Sigmoid colon (tissue), 7 donors: ENCODE measurements at places on chromosomes 6 and 20. TPM values are rescaled to one million over a fixed set of nuclear protein-coding genes. Genes with fewer than 3 reads are reported as not detected.

The PAK5 gene
- not detected for polyA plus RNA-seq

DNA sequence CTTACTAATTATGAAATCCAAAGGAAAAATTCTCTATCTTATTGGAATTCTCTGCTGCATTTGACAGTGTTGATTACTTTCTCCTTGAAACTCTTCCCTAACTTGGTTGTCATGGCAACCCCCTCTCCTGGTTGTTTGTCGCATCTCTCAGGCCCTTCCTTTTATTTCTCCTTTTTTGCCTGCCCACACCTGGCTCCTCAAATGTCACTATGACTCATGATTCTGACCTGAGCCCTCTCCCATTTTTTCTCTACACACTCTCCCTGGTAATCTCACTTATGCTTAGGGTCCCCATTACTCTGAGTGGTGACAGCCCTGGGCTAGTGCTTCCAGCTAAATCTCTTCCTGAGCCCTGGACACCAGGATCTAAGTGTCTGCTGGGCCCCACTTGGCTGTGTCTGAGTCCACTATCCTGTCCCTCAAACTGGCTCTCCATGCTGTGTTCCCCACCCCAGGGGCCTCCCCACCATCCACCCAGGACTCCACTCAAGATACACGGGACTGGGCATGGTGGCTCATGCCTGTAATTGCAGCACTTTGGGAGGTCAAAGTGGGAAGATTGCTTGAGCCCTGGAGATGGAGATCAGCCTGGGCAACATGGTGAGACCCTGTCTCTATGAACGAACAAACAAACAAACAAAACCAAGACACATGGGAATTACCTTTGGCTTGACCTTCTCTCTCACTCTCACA lies 16.5 kb upstream of the NNAT start:
- no peak overlapping the region for H3K4me3 ChIP-seq
- peaks cover 15% of the 10 kb centered on the region for H3K36me3 ChIP-seq
- DNase-seq = peak; percentile 56
- no peak overlapping the region for H3K27ac ChIP-seq
- no peaks in the 10 kb centered on the region for H3K27me3 ChIP-seq

- no peak overlapping the region for H3K27ac ChIP-seq
- no peaks in the 10 kb centered on the region for H3K27me3 ChIP-seq
- DNase-seq = no peak
- no peaks in the 10 kb centered on the region for H3K36me3 ChIP-seq
- no peak overlapping the region for H3K4me3 ChIP-seq
- peaks cover 9% of the 10 kb centered on the region for H3K4me1 ChIP-seq
Measured at GRCh38 chr6:8627085-8627861, 191.9 kb upstream of the SLC35B3 start.

The SIRPD gene
- polyA plus RNA-seq = 0.90 TPM

The KIAA1755 gene
- 6.4 TPM for polyA plus RNA-seq

DNA sequence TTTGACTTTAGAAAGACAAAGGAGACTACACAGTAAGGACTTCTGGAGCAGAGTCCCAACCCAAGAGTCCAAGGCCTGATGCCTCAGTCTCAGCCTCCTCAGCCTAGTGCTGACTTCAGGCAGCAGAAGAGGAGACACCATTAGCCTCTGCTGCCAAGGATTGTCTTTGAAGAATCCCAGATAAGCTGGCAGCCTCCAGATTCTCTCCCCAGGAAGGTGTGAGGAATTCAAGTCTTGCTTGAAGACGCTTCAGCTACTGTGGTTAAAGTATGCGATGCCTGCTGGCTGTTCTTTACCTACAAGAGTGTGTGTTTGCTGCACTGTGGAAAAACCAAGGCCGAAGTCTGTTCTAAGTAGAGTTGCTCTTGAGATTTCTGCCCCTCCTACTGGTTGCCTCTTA lies 215.9 kb upstream of the TCF21 start:
- H3K36me3 ChIP-seq = no peaks in the 10 kb centered on the region
- H3K4me1 ChIP-seq = no peaks in the 10 kb centered on the region

- no peaks in the 10 kb centered on the region for H3K36me3 ChIP-seq
- no peak overlapping the region for H3K4me3 ChIP-seq
- no peaks in the 10 kb centered on the region for H3K27me3 ChIP-seq
- no peaks in the 10 kb centered on the region for H3K4me1 ChIP-seq
- H3K27ac ChIP-seq = no peak overlapping the region
Measured at GRCh38 chr20:33033381-33033780, 1.9 kb downstream of the BPIFB6 start.

- DNase-seq = peak; percentile 15
- no peaks in the 10 kb centered on the region for H3K36me3 ChIP-seq
- no peaks in the 10 kb centered on the region for H3K27me3 ChIP-seq
- H3K4me1 ChIP-seq = peaks cover 20% of the 10 kb centered on the region
Measured at GRCh38 chr6:168148231-168148849, 69.3 kb upstream of the FRMD1 start.

DNA sequence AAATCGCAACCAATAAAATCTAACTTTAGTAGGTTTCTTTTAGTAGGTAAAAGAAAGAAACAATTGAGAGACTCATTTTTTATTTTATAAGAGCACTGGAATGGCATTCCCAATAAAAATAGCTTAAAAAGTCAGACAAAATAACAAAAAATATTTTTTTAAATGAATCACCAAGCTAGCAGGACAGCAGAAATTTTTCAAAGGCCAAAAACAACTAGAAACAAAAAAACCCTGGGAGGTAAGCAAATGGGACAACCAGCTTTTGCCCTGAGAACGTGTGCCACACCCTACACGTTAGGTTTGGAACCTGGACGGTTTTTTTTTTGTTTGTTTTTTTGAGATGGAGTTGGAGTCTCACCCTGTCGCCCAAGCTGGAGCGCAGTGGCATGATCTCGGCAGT lies 19.6 kb downstream of the GPLD1 start:
- no peak for DNase-seq
- no peak overlapping the region for H3K27ac ChIP-seq
- peaks cover 18% of the 10 kb centered on the region for H3K36me3 ChIP-seq
- H3K4me3 ChIP-seq = no peak overlapping the region

The NRSN2 gene
- 16.3 TPM for polyA plus RNA-seq

DNA sequence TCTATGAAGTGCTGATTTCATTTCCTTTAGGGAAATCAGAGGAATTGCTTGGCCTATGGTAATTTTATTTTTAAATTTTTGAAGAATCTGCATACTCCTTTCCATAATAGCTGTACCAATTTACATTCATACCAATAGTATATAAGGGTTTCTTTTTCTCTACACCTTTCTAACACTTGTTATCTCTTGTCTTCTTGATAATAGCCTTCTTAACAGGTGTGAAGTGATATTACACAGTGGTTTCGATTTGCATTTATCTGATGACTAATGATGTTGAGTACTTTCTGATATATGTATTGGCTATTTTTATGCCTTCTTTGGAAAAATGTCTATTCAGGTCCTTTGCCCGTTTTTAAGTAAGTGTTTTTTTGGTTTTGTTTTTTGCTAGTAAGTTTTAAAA lies 40.8 kb downstream of the SMAP1 start:
- H3K4me3 ChIP-seq = no peak overlapping the region
- H3K27ac ChIP-seq = no peak overlapping the region
- H3K4me1 ChIP-seq = no peaks in the 10 kb centered on the region
- H3K36me3 ChIP-seq = no peaks in the 10 kb centered on the region

DNA sequence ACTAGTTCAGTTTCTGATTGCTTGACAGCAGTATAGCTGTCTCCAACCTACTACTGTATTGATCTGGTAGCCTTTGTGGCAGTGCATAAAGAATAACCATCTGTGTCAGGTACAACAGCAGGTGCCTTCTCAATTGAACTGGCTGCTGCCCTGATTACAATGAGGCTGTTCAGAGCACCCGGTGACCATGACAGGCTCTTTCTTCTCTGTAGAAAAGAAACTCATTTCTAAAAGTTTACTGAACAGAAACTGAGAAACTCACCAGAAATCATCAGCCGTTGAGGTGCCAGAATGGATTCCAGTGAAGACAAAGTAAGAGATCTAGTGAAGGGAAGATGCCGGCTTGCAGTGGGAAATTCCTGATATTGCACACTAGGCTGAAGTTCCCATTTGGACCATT lies 954.4 kb downstream of the PHF3 start:
- H3K4me3 ChIP-seq = no peak overlapping the region
- no peak overlapping the region for H3K27ac ChIP-seq
- H3K27me3 ChIP-seq = no peaks in the 10 kb centered on the region
- no peak for DNase-seq

DNA sequence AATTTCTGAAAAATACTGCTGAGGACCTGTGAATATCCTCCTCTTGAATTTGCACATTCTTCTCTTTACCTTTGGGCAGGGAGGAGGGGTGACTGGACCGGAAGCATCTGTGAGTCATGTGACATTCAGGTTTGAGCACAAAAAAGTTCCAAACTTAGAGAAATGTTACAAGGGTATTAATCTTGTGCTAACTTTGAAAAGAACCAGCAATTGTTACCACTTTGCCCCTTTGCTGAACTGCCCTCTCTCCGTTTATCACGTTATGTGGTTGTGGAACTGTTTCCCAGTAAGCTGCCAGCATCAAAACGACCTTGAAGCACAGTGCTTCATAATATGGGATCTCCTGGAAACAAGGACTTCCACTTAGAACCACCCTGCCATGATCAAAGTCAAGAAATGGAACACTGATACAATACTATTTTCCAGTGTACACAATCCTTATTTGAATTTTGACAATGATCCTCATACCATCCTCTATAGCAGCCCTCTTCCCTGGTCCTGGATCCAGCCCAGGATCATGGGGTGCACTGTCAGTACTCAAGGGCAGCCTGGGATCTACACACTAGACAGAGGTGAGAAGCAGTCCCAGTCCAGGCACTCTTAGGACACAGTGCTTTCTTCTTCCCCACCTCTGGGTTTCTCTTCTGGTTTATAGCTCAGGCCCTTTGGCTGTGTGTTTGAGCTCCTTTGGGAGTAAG lies 2.3 kb upstream of the TUBB1 start:
- H3K4me3 ChIP-seq = no peak overlapping the region
- H3K36me3 ChIP-seq = no peaks in the 10 kb centered on the region
- no peaks in the 10 kb centered on the region for H3K27me3 ChIP-seq
- no peaks in the 10 kb centered on the region for H3K4me1 ChIP-seq
- H3K27ac ChIP-seq = no peak overlapping the region
- DNase-seq = no peak

DNA sequence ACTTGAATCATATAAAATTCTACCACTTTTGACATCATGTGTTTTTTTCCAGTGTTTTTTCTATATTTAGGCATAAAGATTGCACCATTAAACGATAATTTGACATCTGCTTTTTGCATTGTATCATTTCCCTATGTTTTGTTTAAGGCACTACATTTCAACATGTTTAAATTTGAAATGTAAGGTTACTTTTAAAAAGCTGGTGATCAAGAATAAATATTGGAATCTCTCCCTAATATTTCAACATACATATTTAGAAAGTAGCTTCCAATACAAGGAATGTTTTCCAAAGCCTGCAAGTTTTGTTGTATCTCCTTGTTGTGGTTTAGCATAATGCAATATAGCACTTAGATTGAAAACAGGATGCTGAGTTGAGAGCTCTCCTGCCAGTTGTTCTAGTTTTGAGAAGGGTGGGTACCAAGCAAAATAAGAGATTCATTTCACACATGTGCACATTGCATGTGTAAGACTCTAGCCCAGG lies 76.5 kb downstream of the SYNJ2 start:
- no peak overlapping the region for H3K27ac ChIP-seq
- no peak overlapping the region for H3K4me3 ChIP-seq
- H3K36me3 ChIP-seq = no peaks in the 10 kb centered on the region
- H3K27me3 ChIP-seq = no peaks in the 10 kb centered on the region
- DNase-seq = no peak
- H3K4me1 ChIP-seq = peaks cover 18% of the 10 kb centered on the region

DNA sequence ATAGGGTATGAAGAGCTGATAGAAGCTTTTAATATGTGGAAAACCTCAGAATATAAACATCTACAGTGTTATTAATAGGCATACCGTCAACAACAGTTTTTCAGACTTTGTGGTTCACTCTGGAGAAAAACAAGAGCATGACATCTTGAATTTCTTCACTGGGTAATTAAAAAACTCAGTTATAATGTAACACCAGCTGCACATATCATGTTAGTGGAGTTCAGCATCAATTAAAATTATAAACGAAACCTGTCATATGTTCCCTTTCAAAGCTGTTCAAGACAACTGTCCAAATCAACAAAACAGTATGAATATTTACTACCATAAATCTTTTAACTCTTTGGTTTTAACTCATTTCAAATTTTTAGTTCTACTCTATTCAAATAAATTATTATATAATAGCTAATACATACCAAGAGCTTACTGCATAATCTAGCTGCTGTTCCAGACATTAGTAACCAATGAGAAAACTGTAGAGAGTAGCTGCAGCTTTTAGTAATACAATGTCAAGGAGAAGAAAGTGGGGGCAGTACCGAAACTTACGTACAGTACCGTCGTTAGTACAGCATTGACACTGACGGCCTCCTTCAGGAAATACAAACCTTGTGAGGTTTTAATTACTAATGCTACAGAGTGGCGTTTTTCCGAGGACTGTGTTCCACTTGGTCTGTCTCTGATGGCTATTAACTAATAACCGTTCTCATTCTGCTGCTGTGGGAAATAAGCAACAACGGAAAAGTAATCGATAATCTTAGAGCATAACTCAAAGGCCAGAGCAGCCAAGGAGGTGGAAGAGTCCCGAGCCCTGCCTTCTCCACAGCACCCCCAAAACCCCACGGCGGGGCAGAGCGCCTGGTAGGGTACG lies 532 bp upstream of the PM20D2 start:
- DNase-seq = no peak
- no peaks in the 10 kb centered on the region for H3K36me3 ChIP-seq
- no peaks in the 10 kb centered on the region for H3K27me3 ChIP-seq
- peak overlapping the region; percentile 83 for H3K4me3 ChIP-seq

The SLA2 gene
- 0.46 TPM for polyA plus RNA-seq

DNA sequence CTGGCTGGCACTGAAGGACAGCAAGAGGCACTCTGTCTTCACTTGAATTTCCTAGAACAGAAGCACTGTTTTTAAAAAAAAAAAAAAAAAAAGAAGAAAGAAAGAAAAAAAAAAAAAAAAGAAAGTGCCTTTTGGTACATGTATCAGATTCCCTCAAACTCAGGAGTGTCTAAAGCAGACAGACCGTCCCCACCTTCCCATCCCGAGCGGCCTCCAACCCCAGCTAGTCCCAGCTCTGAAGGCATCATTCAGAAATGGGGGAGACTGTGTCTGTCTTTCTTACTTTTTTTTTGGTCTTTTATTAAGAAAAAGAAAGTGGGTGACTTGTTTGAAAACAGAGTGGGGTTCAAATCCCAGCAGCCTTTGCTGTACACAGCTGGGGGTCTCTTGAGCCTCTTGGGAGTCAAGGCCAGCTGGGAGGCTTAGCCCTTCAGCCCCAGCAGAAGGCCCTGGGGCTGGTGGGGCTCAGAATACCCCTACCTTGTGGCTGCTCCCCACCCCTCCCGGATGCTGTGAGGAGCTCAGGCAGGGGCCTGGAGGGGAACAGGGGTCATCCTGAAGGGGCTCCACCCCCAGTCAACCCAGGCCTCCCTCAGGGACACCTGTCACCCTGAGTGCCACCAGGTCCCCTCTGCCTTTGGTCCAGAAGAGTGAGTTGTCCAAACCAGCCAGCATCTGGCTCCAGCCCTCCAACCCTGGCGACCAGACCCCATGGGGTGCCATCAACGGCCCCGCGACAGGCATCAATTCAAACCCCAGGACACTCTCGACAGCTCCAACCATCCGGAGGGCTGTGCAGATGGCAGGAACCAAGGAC lies 128.3 kb downstream of the TAF4 start:
- peak; percentile 27 for DNase-seq
- H3K4me1 ChIP-seq = no peaks in the 10 kb centered on the region
- H3K27me3 ChIP-seq = no peaks in the 10 kb centered on the region
- no peak overlapping the region for H3K4me3 ChIP-seq
